ENCODE measurements at places on chromosomes 12 and 14.
A peak's percentile ranks its signal among the peaks of the same experiment; 100 is the strongest.

GRCh38 chr12:79356216-79356615 is 334.5 kb downstream of the PAWR start:
- no peak for DNase-seq

- DNase-seq: no peak
Measured at GRCh38 chr12:29187756-29188155, 38.7 kb downstream of the FAR2 start.

- DNase-seq: no peak
Measured at GRCh38 chr14:92568621-92569479, 55.3 kb downstream of the RIN3 start.

- DNase-seq: no peak
Measured at GRCh38 chr14:73426877-73427276, 31.5 kb downstream of the NUMB start.

DNA sequence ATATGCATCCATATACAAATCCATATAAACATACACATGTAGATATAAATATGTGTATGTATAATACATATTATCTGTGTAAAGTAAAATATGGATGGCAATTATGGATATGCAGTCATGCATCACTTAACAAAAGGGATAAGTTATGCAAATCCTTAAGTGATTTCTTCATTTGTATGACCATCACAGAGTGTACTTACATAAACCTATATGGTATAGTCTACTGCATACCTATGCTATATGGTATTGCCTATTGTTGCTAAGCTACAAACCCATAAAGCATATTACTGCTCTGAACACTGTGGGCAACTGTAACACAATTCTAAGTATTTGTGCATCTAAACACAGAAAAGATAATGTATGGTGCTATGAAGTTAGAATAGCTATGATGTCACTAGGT is 227.2 kb downstream of the SLC6A15 start:
- DNase-seq: no peak

GRCh38 chr14:47626151-47627035 is 49.0 kb downstream of the MDGA2 start:
- no peak for DNase-seq

GRCh38 chr12:9024512-9024911 is 35.2 kb downstream of the KLRG1 start:
- no peak for DNase-seq

DNA sequence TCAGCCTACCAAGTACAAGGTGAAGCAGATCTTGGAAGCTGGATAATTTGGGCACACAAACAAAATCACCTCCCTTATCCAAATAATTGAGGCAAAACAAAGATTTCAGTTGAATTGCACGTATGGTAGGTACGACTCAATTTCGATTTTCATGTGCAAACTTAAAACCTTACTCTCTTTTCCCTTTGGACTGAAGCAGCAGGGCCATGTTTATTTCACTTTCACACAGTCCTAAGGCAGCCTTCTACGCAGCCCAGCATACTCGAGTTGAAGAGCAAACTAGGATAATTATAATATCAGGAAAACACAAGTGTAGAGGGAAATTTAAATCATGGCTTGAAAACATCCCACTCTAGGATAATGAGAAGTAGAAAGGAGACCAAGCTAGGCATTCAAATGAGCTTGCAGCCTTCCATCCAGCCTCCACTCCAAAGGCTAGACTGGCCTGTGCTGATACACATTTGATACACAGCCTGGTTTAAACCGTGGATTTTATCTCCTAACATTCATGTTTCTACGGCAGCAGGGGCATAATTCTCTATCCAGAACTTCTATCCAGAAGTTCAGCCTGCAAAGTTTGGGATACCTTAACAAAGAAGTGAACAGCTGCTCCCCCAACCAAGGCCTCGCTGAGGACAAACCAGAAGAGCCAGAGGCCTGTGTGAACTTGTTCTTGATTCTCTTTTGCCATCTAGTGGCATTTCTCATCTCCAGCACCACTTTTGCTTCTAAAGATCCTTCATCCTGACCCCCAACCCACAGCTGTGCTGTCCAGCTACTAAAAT is 2.4 kb upstream of the RNASE7 start:
- DNase-seq: peak; percentile 60

DNA sequence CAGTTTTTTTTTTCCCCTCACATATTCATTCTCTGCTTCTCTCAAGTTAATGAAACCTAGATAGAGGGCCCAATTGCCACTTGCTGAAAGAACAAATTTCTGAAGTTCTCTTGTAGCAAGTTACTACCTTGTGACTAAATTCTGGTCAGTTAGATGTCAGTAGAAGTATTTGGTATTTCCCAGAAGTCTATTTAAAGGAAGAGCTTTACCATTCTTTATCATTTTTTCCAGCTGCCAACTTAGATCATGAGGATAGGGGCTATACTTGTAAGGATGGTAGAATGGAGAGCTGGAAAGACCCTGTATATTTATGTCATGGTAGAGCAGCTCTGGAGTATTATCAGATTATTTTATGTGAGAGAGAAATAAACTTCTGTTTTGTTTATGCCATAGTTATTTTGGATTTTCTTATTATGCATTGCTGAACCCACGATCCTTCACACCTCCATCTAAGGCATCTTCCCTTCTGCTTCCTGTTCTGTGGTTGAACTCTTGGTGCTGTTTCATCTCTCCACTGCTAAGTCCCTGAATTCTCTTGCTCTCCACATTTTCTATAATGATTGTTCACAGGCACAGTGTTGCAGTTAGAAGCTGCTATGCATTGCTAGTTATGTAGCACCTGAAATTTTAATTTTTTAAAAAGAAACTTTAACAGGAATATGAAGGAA is 25.9 kb downstream of the FUT8 start:
- DNase-seq: no peak

DNA sequence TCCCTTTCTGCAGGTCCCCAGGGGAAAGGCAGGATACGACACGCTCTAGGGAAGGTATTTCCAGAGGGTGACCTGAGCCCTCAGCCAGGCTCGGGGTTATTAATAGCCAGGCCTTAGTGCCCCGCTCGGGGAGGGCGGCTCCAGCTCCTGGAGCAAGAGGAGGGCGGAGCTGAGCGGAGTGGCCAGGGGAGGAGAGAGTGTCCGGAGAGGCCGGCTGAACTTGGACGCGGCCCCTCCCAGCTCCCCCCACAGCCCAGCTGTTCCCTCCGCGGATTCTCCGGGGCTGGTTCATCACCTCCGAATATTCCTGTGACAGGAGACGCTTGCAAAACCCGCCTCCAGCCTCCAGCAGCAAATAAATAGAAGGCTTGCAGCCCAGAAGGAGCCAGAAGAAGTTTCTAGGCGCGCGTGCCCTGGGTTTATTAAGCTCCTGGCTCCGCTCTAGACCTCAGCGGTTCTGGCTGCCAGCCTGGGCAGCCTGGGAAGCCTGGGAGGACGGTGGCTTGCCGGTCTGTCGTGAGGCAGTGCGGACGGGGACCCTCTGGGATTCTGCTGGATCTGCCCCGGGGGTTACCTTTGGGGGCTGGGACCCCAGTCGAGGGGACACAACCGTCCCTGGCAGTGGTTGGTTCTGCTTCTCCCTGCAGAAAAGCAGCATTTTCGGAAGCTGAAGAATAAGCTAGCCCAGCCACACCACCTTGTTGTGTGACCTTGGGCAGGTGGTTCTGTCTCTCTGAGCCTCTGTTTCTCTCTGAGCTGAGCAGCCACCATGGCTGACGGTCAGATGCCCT is at the start of gene HSPB8:
HSPB8 (plus strand) TSS at position 388 of the 791 bp plus-strand sequence; CDS start at position 770, 382 bp downstream.
- DNase-seq: peak; percentile 54

GRCh38 chr12:66239295-66239694 is 50.3 kb downstream of the IRAK3 start:
- no peak for DNase-seq

DNA sequence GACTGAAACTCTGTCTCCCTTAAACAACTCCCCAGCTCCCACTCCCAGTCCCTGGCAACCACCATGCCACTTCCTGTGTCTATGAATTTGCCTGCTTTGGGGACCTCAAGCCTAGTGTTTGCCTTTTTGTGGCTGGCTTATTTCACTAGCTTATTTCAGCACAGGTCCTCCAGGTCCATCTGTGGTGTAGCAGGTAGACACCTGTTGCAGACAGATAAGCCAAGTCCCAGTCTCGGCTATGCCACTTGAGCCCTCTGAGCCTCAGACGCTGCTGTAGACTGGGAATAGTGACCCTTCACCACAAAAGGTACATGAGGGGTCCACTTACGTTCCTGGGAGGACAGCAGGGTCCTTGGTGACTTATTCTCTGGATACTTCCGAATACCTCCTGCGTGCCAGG is 24.4 kb upstream of the KLC1 start:
- no peak for DNase-seq

DNA sequence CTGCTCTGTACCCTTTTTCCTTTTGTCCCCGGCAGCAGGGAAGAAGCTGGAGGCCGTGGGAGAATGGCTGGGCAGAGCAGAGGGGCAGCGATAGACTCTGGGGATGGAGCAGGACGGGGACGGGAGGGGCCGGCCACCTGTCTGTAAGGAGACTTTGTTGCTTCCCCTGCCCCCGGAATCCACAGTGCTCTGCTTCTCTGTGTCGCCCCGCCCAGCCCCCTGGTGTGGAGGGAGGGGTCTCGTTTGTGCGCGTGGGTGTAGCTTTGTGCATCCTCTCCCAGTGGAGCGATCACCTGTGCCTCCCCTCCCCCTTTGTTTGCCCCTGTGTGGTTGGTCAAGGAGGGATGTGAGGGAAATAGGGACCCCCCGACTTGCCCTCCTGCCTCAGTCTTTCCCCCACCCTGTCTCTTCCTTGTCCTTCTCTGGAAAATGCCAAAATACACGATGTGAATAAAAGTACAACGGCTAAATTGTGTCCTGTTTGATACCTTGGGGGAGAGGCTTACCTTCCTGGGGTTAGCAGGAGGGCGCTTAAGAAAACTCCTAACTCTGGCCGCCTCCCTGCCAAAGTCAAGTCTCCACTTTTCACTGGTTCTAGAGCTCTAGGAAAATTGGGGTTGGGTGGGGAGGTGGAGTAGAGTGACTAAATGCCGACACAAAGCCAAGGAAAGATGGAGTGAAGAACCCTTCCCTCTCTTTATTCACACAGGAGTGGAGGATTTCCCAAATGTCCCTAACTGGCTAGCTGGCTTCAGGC is 990 bp upstream of the TPI1 start:
- DNase-seq: no peak

Data from DMS 273 treated with DMSO at 0.1 percent for 48 hours (cell line).